Esophagus mucosa (tissue), 1 donor: ENCODE measurements at places on chromosomes 1 and 21.

DNA sequence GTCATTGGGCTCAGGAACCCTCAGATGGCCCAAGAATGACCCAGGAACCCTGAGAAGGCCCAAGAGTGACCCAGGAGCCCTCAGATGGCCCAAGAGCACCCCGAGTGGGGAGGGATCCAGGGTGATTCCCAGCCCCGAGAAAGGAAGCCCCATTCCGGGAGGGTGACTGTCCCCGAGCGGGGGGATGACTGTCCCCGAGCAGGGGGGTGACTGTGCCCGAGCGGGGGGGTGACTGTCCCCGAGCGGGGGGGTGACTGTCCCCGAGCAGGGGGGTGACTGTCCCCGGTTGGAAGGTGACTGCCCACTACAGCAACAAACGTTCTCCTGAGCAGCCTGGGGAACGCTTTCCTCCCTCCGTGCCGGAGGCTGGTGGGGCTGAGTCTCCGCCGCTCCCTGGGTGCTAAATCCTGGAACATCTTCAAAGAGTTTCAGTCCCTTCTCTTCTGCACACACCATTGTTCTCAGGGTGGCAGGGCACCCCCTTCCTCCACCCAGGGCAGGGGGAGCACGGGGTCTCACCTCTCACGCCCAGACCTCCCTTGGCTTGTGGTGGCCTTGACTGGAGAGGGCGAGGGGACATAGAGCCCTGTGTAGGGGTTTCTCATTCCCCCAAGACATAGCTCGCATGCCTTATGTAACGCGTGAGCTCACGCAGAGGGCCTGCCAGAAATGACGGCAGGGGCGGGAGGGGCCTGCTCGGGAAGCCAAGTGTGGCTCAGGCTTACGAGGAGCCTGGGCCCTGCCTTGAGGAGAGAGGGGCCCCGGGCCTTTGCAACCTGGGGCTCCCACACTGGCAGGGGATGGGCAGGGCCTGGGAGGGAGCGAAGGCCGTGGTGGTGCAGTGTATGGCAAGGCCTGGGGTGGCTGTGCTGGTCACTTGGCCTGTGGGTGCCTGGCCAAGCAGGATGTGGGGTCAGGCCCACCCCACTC is 14.3 kb upstream of the SKI start:
- ATAC-seq, result peak; percentile 46

DNA sequence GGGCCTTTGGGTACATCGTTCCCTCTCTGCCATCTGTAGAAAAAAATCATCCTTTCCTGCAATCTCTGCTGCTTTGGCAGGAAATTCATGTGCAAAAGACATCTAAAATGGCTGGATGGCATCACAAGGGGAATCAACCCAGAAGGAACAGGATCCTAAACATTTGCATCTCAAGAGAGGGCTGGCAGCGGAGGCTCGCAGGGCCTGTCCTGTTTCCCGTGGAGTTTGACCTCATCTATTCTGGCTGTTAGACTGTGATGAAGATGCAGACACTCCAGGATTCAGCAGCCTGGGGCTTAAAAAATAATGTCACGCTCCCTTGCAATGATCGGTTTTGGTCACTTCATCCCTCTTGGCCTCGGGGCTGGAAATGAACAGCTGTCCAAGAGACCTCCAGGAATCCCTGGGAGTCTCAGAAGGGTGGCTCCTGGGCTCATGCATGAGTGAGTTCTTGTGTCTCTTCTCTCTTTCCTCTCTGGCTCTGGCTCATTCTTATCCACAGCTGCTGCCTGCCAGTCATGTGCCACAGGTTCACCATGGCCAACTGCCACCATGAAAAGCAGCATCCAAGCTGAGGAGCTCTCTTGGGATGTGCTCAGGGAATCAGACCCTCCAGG is 16.1 kb upstream of the PCP4 start:
- ATAC-seq, result no peak

DNA sequence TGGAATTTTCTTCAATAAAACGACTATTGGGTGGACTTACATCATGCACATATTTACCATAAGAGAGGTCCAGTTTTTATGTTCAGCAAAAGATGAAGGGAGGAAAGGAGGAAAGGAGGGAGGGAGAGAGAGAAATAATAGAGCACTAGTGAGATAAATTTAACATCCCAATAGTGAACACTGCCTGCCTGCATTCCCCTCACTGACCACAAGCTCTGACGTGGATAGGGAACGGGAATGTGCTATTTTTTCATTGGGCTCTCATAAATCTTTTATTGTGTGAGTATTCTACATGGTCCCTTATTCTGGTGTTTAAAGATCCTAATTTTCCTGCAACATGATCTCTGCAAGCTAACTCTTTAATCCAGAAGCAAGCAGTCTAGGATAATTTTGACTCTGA is 82.1 kb downstream of the TTC3 start:
- no peak for ATAC-seq

DNA sequence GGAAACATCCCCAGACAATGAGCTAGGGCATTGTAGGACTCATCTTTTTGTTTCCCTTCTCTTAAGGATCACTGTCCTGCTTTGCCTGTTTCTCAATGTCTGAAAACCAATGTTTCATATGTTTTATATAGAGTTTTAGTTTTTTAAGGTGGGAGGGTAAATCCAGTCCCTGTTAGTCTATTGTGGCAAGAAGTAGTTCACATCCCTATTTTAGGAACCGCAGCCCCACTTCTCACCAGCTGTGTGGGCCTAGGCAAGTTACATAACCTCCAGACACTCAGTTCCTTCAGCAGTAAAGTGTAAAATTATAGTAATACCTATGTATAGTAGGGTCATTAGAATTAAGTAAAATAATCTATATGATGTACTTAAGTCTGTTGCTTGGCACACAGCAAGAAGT is 105.8 kb upstream of the WLS start:
- no peak for ATAC-seq

- no peak for ATAC-seq
Observed at GRCh38 chr1:26626994-26627393, 68.8 kb upstream of the ARID1A start.

DNA sequence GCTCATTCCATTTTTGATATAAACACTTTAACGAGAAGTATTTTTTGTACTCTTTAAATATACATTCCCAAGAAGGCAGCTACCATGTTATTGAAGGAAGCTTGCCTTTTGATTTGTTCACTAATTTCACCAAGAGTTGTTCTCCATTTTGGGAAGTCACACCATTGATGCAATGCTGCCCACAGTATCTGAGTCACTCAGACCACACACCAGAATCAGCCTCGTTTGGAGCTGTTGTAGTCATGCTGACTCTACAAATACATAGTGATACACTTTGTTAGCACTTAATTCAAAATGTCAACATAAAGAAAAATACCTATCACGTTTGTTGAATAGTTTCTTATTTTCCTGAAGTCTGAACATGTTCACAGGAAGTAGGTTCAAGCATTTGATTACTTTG is 78.7 kb downstream of the PAPPA2 start:
- ATAC-seq, result no peak

DNA sequence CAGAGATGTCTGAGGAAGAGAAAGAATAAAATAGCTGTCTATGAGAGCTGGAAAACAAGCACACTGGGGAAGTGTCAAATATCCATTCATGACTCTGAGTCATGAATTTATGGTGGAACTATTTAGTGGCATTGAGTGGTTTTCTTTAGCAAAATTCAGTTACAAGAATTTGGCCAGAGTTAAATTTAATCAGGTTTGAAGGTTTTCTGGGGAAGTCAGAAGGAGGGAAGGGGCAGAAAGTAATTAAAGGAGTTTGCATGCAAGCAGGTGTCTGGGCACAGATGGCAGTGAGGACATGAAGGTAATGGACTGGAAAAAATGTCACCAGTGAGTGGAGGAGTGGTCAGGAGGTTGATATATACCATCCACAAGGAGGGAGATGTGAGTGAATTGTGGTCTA is 121.9 kb upstream of the IVNS1ABP start:
- ATAC-seq, result no peak

DNA sequence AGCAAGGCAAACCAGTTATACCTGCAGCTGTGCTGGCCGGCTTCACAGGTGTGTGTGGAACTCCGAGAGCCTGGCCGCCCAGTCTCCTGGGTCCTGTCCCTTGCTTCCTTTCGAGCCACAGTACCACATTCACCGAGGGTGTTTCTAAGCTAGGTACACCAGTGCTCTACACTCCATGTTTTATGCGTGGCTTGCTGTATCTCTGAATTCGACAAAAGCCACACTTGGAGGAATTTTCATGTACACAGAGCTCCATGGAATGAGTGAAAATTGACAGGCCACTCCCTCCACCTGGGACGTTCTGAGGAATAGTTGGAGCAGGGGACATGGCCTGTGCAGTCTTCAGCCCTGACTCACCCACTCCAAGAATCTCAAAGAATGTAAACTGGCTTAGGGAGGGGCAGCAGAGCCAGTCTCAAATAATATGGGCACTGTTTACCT is 14.0 kb downstream of the ETS2 start:
- peak; percentile 76 for ATAC-seq

DNA sequence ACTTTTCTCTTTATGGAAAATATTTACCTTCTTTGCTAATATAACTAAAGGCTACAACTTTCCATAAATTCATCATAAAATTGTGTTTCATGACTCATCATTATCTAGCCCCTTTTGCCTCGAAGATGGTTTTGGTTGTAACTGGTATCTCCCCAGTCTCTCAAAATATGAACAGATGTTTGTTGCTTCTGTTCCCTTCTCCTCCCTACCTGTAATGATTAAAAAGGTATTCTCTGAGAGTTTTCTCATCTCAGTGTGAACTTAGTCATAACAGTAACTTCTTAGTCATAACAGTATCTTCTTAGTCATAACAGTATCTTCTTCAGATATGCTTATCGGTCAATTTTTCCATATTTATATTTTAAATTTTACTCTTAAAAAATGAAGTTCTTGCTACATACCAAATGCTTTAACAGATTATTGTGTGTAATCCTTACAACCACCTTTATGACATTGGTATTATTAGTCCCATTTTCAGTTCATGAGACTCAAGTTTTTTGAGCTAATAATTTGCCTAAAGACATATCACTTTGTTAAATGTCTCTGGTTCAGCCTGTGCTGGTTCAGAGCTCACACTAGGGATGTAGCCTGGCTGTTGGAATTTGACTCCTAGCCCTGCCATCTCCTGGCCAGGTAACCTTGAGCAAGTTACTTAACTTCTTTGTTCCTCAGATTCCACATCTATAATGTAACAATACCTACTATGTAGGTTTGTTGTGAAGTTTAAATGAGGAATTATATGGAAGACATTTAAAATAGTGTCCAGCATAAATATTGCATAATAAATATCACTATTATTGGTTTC is 32.6 kb downstream of the ATP1B1 start:
- no peak for ATAC-seq

DNA sequence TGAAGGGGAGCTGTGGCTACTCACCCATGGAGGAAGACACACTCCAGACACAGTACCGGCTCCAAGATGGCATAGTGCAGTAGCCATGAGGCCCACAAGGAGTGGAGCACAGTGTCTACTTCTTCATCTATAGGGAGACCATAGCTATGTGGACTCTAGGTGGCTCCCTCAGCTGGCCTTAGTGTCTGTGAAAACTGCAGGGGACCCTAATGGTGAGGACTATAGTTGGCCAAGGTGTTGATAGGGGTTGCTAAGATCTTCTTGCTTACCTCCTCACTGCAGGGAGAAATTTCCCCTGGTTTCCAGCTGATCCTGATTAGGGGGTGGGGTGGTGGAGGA is 58.9 kb downstream of the DIPK1A start:
- peak; percentile 23 for ATAC-seq

GRCh38 chr1:246302251-246302625 is 204.8 kb downstream of the SMYD3 start:
- no peak for ATAC-seq

- no peak for ATAC-seq
Observed at GRCh38 chr1:189662190-189662589, 815.5 kb downstream of the BRINP3 start.

DNA sequence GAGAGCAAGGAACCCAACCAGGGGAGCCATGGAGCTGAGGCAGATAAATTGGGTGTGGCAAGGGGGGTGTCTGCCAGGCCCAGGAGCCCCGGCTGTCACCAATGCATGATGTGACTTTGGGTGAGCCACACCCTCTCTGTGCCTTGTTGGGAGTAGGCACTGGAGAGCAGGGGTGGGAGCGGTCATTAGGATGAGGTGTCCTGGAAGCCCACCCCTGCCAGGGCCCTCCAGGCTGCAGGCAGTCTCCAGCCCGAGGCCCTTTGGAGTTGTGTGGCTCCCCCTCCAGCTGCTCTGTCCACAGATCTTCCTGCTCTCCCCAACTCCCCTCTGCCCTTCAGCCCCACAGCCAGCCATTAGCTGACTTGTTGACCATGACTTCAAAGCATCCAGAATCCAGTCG is 11.4 kb downstream of the MX2 start:
- no peak for ATAC-seq

DNA sequence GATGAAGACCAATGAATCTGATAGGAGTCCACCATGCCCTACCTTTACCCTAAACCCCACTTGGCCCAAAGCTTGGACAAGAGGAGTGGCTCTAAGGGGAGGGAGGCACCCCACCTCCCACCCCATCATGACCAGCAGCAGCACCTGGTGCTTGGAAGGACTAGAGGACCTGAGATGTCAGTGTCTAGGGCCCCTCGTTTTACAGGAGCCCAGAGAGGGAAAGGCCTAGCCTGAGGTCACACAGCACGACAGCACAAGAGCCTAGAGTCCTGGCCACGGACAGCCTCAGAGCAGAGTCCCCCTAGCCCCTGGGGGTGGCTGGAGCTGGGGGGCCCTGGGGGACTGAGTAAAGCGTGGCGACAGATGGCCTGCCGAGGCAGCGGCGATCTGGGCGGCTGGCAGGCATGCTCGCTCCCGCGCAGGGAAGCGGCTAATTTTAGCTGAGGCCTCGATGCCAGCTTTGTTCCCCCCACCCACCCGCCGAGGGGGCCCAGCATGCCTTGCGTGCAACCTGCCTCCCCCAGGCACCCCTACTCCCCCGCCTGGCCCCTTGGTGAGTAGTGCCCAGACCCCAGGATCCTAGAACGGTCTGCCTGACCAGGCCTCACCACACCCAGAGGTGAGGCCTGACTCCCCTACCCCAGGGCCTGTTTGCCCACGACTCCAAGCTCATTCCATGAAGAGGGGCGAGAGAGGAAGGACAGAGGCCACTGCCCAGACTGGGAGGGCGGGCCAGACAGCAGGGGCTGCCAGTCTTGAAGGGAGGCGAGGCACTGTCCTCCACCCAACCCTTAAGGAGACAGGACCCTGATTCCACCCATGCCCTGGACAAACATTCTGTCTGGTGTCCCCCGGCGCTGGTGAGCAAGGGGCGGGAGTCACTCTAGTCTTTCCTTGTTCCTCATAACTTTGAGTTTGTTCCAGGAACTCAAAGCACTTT is 39.0 kb downstream of the AHDC1 start:
- no peak for ATAC-seq

DNA sequence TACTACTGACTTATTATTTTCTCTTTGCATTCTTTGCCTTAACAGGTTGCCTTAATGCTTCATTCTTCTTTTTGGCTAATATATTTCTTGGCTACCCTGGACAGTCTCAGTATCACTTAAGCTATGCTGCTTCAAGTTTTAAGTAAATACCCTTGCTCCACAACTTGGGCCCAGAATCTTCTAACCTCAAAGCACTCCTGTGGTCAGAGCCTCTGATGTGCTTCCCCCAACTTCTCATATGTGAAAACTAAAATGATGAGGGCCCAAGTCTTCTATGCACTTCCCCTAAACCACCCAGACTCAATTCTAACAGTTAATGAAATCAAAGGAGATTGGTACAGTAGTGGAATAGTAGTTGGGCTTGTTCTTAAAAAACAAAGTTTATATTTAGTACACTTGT is 314.1 kb downstream of the PLPP3 start:
- no peak for ATAC-seq

GRCh38 chr1:221431068-221431651 is 310.7 kb downstream of the DUSP10 start:
- no peak for ATAC-seq

GRCh38 chr1:189438808-189439207 is 1038.9 kb downstream of the BRINP3 start:
- ATAC-seq, result no peak

- peak; percentile 51 for ATAC-seq
Observed at GRCh38 chr1:202112859-202113689, 9.6 kb upstream of the GPR37L1 start.
